ENCODE measurements at places on chromosomes 5 and 9.

DNA sequence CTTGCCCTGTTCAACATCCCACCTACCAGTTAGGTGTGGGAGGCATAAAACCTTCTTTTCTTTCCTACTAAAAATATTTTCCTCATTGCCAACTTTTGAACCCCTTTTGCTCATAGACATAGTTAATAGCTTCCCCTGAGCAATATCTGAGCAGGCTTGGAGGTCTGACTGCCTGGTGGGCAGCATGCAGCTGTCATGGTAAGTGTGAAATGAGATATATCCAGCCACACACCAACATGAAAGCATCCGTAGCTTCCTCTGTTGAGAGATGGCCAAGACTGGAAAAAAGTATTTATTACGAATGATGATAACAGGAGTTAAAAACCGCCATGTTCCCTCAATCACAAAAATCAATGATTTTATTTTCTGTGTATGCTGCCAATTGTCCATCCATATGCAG lies 190.1 kb downstream of the TMEM38B start:
- no peak for DNase-seq

DNA sequence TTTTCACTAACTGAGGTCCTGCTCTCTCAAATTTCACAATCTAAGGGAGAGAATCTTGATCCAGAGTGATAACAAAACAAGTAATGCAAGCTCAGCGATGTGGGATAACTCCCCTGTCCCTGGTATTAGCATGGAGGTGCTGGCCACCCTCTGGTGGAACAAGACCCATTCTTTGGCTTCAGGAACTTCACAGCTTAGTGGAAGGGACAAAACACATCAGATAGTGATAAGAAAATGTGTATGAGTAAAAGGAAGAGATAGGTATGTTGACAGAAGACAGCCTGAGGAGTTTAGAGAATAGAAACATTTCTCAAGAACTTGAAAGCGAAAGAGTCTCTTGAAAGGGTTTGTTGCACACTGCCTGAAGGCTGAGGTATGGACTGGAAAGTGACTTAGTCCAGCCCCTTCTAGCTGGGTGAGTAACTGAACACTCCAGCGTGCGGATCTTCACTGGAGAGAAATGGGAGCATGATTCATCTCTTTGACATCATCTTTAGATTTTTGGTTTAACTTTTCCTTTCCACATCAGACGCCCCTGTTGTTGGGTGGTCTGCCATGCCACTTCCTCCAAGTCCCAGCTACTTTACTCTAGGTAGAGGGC lies 25.4 kb upstream of the ZSWIM6 start:
- no peak for DNase-seq

GRCh38 chr9:89234205-89235067 lies 55.8 kb upstream of the SHC3 start:
- DNase-seq = no peak

- no peak for DNase-seq
Observed at GRCh38 chr9:14345354-14346230, 31.7 kb upstream of the NFIB start.

- DNase-seq = no peak
Observed at GRCh38 chr5:166957782-166958181, 1333.7 kb upstream of the WWC1 start.

- DNase-seq = no peak
Observed at GRCh38 chr5:78903353-78903752, 81.8 kb downstream of the ARSB start.
